Kidney (tissue), 22 donors: ENCODE measurements at places on chromosomes 13 and 19. TPM values are rescaled to one million over a fixed set of nuclear protein-coding genes. Genes with fewer than 3 reads are reported as not detected.

Gene CABP5
- total RNA-seq = not detected

Gene ZNF491
- 2.5 TPM for total RNA-seq

Gene TMEM221
- total RNA-seq = 0.13 TPM

Gene SYNGR4
- not detected for total RNA-seq

DNA sequence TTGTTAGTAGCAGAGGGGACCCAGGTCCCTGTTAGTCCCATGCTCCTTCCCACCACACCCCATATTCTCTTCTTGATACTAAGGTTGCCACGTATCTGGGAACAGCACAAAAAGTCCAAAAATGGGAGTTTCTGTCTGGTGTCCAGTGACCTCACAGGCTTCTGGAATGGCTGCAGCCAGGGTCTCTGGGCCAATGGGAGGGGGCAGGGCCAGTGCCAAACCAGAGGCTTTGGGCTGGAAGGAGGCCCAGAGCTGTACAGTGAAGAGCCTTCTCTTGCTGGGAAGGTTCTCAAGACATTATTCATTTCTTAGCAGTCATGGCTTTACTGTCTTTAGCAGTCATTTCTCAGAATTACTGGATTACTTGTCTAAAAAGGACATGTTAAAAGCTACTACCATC is 119.2 kb downstream of the FRY start:
- no peak overlapping the region for H3K4me3 ChIP-seq
- no peaks in the 10 kb centered on the region for H3K4me1 ChIP-seq
- H3K27ac ChIP-seq = peak overlapping the region; percentile 8
- DNase-seq = no peak
- no peaks in the 10 kb centered on the region for H3K36me3 ChIP-seq

DNA sequence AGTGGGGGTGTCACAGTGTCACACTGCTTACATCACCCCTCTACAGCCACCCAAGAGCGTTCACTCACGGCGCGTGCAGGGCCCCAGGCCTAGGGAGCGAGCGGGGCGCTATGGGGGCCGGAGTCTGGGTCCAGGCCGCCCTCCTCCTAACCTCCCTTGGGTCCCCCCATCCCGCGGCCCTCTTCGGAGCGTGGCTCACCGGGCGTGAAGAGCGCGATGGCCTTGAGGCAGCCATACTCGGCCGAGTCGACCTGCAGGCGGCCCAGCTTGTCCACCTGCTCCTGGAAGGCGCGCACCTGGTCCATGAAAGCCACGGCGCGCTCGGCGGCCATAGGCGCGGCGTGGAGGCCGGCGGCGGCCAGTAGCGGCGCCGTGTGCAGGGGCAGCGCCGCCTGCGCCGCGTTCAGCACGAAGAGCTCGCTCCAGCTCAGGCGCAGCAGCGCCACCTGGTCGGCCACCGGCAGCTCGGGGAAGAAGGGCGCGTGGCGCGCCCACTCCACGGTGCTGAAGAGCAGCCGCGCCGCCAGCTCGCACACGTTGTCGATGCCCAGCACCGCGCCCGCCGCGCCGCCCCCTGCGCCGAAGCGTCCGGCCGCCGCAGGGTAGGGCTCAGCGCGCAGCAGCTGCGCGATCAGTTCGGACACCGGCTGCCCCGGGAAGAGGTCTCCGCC is 9.4 kb downstream of the OCEL1 start:
- H3K4me3 ChIP-seq = peak overlapping the region; percentile 29
- peaks cover 18% of the 10 kb centered on the region for H3K36me3 ChIP-seq
- H3K4me1 ChIP-seq = peaks cover 16% of the 10 kb centered on the region
- peak; percentile 91 for DNase-seq
- H3K27me3 ChIP-seq = no peaks in the 10 kb centered on the region

GRCh38 chr19:29277102-29277501 is 64.2 kb upstream of the UQCRFS1 start:
- no peaks in the 10 kb centered on the region for H3K4me1 ChIP-seq
- H3K27me3 ChIP-seq = no peaks in the 10 kb centered on the region
- no peak overlapping the region for H3K4me3 ChIP-seq
- H3K36me3 ChIP-seq = no peaks in the 10 kb centered on the region
- no peak for DNase-seq
- no peak overlapping the region for H3K27ac ChIP-seq

- no peak overlapping the region for H3K4me3 ChIP-seq
- no peak overlapping the region for H3K27ac ChIP-seq
- H3K27me3 ChIP-seq = no peaks in the 10 kb centered on the region
- H3K36me3 ChIP-seq = no peaks in the 10 kb centered on the region
These were observed 66.3 kb downstream of the ZIC5 start for GRCh38 chr13:99905224-99905623.

GRCh38 chr13:79108914-79109643 is 297.0 kb downstream of the RBM26 start:
- no peak overlapping the region for H3K27ac ChIP-seq
- H3K4me1 ChIP-seq = no peaks in the 10 kb centered on the region
- H3K27me3 ChIP-seq = no peaks in the 10 kb centered on the region
- H3K4me3 ChIP-seq = no peak overlapping the region
- no peaks in the 10 kb centered on the region for H3K36me3 ChIP-seq

DNA sequence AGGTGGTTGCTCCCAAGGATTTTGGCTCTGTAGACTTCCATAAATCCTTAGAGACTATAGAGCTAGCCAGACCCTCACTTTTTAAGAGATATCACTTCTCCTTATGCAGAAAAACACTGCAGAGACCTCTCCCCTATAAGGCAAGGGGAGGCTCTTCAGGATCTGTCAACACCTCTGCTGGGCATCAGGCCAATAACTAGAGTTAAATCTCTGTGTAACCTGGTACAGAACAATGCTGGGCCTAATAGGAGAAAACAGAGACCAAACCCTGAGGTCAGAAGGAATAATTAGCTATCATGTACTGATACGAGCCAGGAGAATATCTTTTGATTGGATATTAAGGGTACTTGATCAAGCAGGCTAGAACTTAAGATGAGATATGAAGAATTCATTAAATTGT is 358.5 kb downstream of the TBC1D4 start:
- no peaks in the 10 kb centered on the region for H3K27me3 ChIP-seq
- H3K36me3 ChIP-seq = no peaks in the 10 kb centered on the region
- no peaks in the 10 kb centered on the region for H3K4me1 ChIP-seq
- H3K4me3 ChIP-seq = no peak overlapping the region

DNA sequence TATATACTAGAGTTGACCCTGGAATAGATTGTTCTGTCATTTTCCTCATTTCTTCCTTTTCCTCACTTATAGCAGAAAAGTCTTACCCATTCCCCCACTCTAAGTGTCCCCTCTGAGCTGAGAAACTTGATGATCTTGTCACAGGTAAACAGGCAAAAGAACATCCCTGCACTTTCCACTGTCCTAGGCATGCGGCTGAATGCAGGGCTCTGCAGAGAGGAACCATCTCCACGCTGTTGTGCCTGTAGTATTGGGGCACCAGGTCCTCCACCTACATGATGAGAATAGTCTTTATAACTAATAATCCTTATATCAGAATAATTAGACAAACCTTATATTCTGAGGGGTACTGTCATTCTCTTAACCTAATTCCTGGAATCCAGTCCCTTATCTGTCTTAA is 211.3 kb downstream of the RBM26 start:
- no peak overlapping the region for H3K27ac ChIP-seq
- no peaks in the 10 kb centered on the region for H3K36me3 ChIP-seq
- no peaks in the 10 kb centered on the region for H3K4me1 ChIP-seq
- H3K27me3 ChIP-seq = no peaks in the 10 kb centered on the region
- no peak overlapping the region for H3K4me3 ChIP-seq

DNA sequence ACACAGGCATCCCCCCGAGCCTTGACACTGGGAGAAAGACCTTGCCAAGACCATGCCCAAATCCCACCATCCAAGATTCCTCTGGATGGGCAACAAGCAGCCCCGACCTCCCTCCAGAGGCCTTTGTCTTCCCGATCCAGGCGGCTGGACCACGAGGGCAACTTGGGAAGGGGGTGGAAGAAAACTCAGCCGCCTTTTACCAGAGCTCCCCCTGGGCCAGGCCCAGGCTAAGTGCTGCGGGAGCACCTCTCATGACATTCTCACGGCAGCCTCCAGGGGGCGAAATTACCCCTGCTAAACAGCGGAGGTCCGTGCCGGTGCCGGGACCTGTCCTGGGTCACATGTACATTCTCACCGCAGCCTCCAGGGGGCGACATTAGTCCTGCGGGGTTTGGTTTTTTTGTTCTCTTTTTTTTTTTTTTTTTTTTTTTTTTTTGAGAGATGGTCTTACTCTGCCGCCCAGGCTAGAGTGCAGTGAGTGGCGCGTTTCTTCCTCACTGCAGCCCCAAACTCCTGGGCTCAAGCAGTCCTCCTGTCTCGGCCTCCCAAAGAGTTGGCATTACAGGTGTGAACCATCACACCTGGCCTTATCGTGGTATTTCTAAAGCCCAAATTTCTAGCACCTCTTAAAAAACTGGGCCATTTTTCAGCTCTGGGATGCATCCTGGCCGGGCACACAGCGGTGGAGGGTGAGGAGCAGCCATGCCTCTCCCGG is 2.1 kb upstream of the RSPH6A start:
- H3K27ac ChIP-seq = no peak overlapping the region
- H3K36me3 ChIP-seq = peaks cover 2% of the 10 kb centered on the region
- no peak overlapping the region for H3K4me3 ChIP-seq
- H3K4me1 ChIP-seq = no peaks in the 10 kb centered on the region

- H3K27ac ChIP-seq = no peak overlapping the region
- no peaks in the 10 kb centered on the region for H3K27me3 ChIP-seq
- no peak overlapping the region for H3K4me3 ChIP-seq
These were observed 6.6 kb upstream of the S1PR2 start for GRCh38 chr19:10237702-10238101.

DNA sequence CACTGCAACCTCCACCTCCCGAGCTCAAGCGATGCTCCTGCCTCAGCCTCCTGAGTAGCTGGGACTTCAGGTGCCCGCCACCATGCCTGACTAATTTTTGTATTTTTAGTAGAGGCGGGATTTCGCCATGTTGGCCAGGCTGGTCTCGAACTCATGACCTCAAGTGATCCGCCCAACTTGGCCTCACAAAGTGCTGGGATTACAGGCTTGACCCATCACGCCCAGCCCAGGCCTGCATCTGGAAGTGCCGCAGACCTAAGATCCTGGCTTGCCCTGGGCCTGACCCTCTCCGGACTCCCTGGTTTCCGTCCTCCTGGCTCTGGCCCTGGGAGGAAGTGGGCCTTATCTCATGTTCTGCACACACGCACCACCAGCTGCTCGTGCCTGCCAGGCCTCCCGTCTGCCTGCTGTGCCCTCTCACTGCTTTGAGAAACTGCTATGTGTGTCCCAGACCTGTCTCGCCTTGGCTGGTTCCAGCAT is 4.7 kb upstream of the PTGIR start:
- no peak overlapping the region for H3K27ac ChIP-seq
- no peaks in the 10 kb centered on the region for H3K36me3 ChIP-seq
- H3K4me3 ChIP-seq = no peak overlapping the region

DNA sequence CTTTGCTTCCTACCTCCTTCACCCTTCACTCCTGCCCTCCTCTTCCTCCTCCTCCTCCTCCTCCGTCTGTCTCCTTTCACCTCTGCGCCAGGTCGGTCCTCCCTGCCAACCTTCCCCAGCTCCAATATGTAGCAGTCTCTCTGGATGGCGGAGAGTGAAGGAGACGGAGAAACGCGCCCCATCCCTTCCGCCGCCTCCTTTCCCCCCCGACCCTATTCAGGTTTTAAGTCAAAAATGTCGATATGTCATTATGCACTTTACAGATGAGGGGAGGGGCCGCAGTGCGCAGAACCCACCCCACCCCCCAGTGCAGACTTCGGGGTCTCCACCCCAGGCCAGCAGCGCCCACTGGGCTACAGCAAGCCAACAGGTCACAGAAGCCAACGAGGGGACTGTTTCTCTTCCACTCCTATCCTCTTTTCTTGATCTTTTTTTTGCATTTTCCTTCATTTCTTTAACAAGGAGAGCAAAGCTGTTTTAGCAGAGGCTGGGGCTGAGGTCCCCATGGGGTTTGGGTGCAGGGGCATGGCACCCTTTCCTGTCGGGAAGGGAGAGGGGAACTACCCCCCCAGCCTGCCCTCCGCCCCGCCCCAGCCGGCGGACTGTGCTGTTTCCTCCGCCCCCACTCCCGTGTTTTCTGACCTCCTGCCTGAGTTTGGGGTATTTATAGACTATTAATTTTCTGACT is 9.2 kb downstream of the MIDN start:
- no peak for DNase-seq
- peaks cover 17% of the 10 kb centered on the region for H3K36me3 ChIP-seq
- peaks cover 70% of the 10 kb centered on the region for H3K4me1 ChIP-seq
- peak overlapping the region; percentile 49 for H3K27ac ChIP-seq
- no peaks in the 10 kb centered on the region for H3K27me3 ChIP-seq

- H3K27ac ChIP-seq = no peak overlapping the region
- H3K4me1 ChIP-seq = peaks cover 13% of the 10 kb centered on the region
- no peak overlapping the region for H3K4me3 ChIP-seq
- H3K36me3 ChIP-seq = peaks cover 5% of the 10 kb centered on the region
- no peaks in the 10 kb centered on the region for H3K27me3 ChIP-seq
- DNase-seq = no peak
These were observed 25.9 kb downstream of the PRAM1 start for GRCh38 chr19:8476524-8476923.

DNA sequence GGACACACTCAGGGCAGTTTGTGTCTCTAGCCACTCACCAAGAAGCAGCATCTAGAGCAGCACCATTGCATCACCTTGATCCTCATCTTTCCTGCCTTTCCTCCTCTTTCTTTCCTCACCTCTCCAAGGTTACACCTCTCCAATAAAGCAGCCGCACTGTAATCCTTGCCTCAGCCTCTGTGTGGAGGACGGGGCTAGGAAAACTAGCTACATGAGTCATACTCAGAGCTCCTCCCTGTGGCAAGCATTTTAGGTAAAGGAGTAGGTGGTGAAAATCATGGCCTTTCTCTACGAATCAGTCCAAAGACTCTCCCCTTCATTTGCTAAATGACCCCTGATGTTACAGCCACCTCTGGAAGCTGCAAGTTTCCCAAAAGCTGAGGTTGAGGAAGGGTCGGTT is 108.9 kb downstream of the DNAJC15 start:
- H3K27me3 ChIP-seq = no peaks in the 10 kb centered on the region
- no peaks in the 10 kb centered on the region for H3K4me1 ChIP-seq
- no peak overlapping the region for H3K27ac ChIP-seq
- no peaks in the 10 kb centered on the region for H3K36me3 ChIP-seq
- peak; percentile 29 for DNase-seq
- no peak overlapping the region for H3K4me3 ChIP-seq
